GM20000 (cell line): ENCODE measurements at places on chromosomes 2 and 18.

- DNase-seq = no peak
These were observed 25.5 kb upstream of the KCNG2 start for GRCh38 chr18:79772108-79772864.

DNA sequence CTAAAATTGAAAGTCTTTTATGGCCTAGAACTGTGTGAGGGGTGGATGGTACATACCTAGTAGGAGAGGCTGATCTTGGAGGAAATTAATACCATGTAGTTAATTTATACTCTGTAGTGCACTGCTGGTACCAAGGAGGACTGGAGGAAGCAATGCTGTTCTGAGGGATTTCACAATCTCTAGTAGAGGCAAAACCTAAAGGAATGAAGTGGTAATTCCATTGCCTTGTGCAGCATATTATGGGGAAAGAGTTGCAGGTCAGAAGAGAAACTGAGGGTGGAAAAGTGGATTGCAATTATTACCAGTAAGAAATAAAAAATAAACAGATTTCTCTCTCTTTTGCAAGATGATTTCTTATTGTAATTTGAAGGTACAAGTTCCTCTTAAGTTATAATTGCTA is 2.2 kb downstream of the ABI2 start:
- no peak for DNase-seq

DNA sequence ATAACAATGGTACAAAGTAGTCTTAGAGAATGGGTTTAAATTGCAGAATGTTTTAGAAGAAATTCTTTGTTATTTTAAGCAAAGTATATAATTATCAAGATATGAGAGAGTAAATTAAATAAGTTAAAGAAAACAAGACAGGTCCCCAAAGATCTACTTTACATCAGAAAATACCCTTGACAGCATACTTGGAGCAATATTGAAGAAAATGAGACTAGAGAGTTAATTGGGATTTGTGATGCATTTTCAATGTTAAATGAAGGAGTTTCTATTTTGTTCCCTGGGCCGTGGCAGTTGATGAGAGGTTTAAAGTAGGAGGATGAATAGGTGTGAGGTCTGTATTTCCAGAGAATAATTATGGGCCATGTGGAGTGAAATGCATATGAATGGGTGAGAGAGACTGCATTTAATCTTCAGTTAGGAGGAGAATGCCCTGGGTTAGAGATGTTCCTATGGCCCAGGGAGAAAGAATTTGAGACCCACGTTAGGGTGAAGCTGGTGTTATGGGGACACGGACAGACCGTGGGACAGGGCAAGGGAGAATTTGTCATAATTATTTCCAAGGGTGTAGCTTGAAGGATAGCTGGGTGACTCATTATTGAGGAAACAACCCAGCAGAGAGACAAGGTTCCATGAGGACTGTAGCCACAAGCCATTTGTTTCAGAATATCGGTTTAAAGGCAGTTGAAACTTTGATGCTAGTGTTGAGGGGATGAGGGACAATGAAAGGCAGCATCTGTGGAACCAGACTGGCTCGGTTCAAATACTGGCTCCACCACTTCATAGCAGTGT is 22.7 kb downstream of the MGAT5 start:
- no peak for DNase-seq

- peak; percentile 52 for DNase-seq
These were observed 6.6 kb upstream of the RPL37A start for GRCh38 chr2:216491793-216492596.

GRCh38 chr2:210303498-210303897 is 11.5 kb downstream of the MYL1 start:
- no peak for DNase-seq

DNA sequence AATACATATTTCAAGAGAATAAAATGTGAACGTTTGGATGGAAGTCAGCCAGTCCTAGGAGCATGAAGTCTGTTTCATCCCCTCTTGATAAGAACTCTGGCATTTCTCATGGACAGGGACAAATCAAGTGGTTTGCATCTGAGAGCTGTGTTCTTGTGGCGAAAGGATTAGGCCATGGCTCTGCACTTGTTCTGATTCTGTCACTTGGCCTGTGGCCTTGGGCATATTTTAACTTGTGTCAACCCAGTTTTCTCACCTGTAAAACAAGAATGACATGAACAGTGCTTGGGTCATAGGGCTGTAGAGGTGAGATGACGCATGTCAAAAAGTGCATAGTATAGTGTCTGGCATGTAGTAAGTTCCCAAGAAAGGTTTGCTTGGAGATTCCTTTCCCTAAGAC is 125.8 kb downstream of the MGAT5 start:
- no peak for DNase-seq

DNA sequence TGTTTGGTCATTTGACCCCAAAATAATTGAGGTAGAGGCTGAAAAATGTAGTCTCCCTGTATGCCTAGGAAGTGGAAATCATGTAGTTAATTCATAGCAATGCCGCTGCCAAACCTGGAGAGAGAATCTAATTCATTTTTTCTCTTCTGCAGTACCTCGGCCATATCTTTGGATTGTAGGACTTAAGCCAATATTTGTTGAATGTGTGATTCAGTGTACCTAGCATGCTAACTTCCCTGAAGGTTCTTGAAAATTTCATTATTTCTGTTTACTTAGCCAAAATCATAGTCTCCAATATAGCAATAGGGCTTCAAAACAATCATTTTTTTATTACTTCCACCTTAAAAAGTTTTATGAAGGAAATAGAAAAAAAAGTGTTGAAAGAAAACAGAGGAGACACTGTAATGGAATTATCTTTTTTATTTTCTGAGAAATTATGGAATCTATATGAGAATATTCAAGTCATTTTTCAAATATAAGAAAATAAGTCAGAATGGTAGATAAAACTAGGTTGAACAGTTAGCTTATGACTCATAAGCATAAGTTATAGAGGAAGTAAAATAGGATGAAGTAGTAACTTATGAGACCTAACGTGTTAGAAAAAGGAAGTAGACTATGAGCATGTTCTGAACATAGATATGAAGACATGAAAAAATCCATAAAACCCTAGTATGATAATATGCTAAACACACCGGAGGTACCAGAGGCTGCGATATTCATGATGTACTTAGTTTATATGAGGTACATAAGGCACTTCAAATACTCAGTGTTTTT is 35.2 kb upstream of the CDH19 start:
- no peak for DNase-seq

- no peak for DNase-seq
These were observed 351.7 kb upstream of the CDH7 start for GRCh38 chr18:65399091-65399490.

DNA sequence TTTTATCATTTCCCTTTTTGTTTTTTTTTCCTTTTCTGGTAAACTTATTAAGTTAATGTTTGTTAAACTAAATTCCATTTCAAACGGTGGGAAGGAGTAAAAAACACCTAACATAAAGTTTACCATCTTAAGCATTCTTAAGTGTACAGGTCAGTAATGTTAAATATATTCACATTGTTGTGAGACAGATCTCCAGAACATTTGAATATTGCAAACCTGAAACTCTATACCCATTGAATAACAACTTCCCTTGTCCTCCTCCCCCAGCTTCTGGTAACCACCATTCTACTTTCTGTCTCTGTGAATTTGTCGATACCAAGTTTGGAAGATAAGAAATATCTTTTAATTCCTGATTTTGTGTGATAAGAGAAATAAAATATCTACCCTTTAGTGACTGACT is 12.0 kb upstream of the NAT8 start:
- no peak for DNase-seq

DNA sequence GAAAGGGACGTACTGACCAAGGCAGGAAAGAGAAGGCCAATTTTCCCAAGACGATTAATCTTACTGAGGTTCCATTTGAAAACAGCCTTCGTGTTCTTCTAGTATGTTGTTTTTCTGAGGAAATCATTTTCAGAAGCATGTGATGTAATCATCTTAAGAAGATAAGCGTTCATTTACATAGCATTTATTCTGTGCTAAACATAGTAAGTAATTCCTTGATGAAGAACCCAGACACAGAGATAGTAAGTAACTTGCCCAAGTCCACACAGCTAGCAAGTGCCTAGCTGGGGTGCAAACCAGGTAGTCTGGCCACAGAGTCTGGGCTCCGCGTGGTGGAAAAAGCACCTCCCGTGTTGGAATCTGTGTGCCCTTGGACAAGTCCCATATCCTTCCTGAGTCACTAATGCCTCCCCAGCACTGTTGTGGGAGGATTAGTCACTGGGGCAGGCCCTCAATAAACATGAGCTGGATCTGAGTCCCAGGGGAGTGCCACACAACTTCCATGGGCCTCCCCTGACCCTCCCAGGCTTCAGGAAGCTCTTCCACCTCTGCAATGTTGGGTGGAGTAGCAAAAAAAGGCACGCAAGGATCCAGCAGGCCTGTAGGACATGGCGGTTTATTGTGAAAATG is 26.9 kb upstream of the ASAP2 start:
- DNase-seq = no peak

DNA sequence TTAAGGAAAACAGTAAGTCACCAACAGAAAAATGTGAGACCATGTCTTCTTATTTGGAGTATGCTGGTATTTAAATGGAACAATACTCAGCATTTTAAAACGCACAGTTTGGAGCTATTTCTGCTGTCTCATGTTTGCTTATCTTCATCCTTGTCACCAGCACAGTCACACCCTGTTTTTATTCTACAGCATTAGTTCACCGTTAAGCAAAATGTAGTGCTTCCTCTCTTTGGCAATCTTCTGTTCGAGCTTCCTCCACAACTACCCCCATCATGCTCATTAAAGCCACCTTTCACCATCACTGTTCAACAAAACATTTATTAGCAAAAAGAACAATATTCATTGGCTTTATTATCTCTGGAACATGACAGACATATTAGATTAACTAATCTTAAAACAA is 64.0 kb downstream of the SLC40A1 start:
- DNase-seq = no peak

DNA sequence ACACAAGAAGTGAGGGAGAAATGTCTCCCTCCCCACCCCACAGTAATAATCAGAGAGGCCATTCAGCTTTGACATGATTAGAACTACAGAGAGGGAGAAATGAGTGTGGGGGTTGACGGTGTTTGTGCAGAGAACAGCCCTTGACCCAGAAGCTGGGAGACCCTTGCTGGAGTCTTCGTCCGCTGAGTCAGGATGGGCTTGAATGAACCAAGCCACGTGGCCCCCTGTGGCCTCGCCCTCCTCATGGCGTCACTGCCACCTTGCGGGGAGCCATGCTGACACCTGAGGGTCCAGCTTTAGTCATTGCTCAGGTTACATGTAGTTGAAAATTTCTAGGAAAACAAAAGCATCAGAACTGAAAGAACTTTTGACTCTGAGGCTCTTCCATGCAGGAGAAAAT is 101.2 kb downstream of the DGKD start:
- no peak for DNase-seq
